ENCODE measurements at places on chromosomes 3 and 15.

- peak; percentile 30 for DNase-seq
Measured at GRCh38 chr3:137165117-137165806, 207.5 kb downstream of the IL20RB start.

DNA sequence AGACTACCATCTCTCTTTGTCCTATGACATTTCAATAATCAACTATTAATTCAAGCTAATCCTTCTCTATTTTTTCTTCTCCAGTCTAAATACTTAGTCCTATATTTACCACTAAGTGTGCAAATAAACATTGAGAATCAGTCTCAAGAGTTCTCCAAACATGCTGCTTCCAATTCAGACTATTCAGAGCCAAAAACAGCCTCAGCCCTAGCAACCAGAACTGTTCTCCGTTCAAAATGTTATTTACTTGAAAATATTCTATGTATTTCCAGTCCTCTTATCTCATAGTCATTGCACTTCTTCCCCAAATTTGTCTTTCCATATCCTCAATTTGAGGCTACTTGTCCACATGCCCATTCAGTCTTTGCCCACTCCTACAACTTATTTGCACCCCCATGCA lies 805.5 kb downstream of the IGSF11 start:
- no peak for DNase-seq

DNA sequence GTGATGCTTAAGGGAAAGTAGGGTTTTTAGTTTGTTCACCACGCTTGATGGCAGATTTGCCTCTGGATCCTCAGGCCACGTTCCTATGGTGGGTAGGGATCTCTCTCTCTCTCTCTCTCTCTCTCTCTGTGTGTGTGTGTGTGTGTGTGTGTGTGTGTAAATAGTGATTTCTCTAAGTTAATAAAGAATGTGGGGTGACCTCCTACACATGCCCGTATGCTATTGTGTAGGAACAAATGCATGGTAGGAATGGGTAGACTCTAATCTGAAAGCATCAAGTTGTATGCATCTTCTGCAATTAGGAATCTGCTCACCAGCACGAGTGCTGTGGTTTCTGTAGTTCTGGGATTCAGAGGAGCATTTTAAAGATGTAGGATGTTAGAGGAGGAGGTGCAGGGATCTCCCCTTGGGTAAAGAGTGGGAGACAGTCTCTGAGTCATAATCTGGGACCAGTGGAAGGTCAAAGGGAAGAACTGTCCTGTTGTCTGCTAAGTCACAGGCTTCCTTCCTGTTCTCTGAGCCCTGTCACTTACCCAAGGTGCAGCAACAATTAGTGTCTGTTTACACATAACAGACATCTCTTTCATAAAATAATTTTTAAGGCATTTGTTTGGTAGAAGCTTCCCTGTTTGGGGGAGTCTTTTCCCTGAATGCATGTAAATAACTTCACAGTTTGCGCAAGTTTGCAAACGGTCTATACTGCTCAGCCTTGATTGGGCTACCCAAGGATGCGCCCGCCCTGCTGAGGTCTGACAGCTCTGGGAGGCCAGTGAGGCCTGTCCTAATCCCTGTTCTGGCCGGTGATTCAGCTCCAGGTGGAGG lies 139.8 kb downstream of the IGF1R start:
- peak; percentile 38 for DNase-seq

DNA sequence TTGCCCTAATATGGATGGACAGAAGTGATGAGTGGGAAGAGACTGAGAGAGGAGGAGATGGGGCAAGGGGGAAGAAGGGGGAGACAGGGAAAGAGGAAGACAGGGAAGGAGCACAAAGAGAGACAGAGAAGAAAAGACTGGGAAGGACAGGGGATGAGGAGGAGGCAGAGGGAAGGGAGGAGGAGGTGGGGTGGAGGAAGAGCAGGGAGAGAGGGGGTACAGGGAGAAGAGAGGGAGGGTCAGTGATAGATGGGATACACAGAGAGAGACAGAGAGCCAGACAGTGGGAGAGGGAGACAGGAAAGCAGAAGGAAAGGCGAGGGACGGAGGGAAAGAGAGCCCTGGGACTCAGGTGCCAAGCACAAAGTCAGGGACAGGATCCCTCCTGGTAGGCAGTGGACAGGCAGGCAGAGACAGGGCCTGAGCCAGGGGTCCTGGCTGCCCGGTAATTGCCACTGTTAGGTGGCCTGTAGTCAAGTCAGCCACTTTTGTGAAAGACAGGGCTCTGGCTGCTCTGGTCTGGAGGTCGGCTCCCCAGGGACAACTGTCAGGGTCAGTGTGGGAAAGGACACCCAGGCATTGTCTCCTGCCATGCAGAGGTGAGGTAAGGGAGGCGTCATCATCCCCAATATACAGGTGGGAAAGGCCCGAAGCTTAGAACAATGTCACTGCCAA lies 9.8 kb downstream of the VILL start:
- DNase-seq = no peak

- DNase-seq = no peak
Measured at GRCh38 chr3:115663414-115663813, 40.1 kb downstream of the GAP43 start.

GRCh38 chr15:74858369-74858740 lies 14.8 kb downstream of the SCAMP2 start:
- no peak for DNase-seq

GRCh38 chr3:38950581-38950980 lies 101.2 kb downstream of the SCN11A start:
- no peak for DNase-seq

DNA sequence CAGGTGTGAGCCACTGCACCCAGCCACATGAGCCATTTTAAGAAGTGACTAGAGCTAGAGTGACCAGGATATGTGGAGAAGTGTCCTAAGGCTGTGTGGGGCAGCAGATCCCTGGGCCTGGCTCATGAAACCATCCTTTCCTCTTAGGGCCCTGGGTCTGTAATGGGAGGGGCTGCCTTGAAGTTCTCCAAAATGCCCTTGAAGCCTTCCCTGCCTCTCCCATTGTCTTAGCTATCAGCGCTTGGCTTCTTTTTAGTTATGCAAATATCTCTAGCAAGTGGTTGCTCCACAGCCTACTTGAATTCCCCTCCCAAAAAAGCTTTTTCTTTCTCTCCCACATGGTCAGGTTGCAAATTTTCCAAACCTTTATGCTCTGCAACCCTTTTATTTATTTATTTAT lies 112.4 kb upstream of the SPATA16 start:
- no peak for DNase-seq

GRCh38 chr3:177917234-177917861 lies 618.9 kb upstream of the KCNMB2 start:
- DNase-seq = no peak

DNA sequence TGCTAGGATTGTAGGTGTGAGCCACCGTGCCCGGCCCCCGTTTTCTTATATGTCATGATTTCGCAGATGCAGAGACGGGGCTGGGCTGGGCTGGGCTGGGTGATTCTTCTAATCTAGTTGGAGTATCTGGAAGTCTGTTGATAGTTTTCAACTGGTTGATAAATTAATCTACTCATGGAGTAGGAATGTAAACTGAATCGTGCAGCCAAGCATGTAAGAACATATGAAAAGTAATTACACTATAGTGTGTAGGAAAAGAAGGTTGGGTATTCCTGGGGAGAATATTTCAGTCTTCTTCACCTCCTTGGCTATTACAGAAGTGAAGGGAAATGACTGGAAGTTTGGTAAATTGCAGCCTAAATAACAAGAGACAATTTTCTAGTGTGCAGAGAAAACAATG lies 82.6 kb upstream of the MAGI1 start:
- peak; percentile 88 for DNase-seq

DNA sequence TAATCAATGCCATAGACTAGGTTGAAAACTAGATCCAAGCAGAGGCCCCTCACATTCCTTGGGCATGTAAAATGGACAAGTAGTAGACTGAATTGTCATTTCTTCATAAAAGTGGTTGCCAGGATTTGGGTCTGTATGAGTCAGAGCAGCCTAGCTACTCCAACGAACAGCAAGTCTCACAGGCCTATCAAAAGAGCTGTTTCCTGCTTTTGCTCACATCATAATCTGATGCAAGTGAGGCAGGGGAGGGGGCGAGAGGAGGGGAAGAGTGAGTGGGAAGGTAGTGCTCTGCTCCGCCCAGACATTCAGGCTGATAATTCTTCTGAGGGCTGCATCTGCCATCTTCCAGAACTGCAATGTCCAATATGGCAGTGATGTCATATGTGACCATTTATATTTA lies 228.9 kb upstream of the PRICKLE2 start:
- peak; percentile 85 for DNase-seq

- no peak for DNase-seq
Measured at GRCh38 chr15:77014132-77015081, 19.5 kb downstream of the PSTPIP1 start.

GRCh38 chr3:37521429-37521828 lies 340.3 kb upstream of the CTDSPL start:
- no peak for DNase-seq

- DNase-seq = no peak
Measured at GRCh38 chr3:89059211-89059925, 48.1 kb upstream of the EPHA3 start.

DNA sequence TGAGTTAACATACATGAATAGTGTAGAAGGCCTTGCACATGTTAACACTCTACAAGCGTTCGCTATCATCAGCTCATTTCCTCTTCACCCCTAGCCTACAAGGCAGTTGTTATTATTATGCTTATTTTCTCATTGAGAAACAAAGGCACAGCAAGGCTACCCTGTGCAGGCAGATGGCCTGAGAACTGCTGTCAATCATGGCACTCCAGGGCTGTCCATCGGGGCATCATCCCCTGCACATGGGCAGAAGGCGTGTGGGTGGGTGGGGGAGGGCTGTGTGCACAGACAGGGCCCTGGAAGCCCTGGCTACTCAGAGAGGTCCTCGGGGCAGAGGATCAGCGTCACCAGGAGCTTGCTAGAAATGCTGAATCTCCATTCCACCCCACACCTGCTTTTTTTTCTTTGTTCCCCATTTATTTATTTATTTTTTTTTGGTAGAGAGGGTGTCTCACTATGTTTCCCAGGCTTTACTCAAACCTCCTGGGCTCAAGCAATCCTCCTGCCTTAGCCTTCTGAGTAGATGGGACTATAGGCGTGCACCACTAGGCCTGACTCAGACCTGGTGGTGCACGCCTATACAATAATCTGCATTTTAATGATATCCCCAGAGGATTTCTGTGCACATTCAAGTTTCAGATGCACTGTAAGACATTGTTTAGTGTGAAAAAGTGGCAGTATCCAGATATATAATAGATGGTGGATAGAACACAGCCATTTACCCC lies 9.6 kb upstream of the ZXDC start:
- DNase-seq = no peak

DNA sequence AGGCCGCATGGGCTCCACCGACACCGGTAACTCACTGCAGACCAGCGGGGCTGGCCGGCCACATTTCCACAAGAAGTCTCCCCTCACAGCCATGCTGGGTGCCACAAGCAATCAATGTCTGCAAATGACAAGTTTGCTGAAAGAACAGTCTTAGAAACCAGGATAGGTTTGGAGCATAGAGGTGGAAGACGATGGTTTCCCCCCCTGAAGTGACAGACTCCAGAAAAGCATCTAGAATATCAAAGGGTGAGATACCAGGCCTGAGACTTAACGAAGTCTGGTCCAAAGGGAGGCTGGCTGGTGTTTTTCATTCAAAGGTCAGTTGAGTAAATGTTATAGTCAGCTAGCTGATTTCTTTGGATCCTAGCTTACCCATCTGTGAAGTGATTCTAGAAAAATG lies 50.0 kb upstream of the WNT5A start:
- DNase-seq = no peak

DNA sequence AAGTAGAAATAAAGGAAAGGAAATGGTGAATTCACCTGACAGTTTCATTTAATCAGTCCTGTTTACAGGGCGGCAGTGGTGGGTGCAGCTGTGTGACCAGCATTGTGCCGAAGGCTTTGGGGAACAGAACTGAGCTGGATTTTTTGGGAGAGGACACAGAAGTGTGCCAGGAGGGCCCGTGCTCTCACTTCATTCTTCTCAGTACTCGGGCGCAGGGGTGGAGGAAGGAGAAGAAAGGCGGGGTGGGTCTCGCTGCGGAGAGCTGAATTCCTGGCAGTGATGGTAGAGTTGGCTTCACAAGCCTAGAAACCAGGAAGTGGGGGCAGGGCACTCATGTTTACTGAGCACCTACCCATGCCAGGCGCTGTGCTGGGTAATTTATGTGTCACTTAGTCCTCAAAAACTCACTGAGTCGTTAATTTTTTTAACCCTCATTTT lies 64.6 kb downstream of the CRTC3 start:
- no peak for DNase-seq

All from IMR-90 (cell line).